ENCODE measurements at places on chromosomes 13 and 19.

DNA sequence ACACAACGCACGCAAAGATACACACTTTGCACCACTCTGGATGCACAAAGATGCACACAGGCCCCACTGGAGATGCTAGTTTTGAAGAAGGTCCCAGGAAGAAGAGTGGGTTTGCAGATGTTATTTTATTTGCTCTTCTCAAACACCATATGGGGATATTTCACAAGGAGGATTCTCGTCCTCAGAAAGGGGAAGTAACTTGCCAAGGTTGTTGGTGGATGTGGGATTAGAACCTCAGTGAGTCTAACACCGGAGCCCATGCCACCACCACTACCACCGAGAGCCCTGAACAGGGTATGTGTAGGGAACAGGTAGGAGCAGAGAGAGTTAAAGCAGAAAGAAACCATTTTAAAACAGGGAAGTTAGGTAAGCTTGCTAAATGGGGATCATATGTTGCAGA is 9.6 kb upstream of the CEACAM6 start:
- DNase-seq = no peak

GRCh38 chr13:101258509-101258908 is 157.8 kb downstream of the NALCN start:
- no peak for DNase-seq

DNA sequence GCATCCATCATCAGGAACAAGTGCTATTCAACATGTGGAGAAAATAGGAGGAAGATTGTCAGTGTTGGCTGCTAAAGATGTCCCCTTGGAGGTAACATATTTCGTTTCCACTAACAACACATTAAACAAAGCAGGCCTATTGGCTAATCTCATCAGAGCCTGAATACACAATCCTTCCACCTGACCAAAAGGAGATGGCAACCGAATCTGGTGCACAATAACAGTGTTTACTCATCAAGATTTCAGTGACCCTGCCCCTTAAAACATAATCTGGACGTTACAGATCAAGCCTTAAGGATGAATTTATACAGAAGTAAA is 582.5 kb downstream of the EFNB2 start:
- no peak for DNase-seq

- DNase-seq = no peak
Observed at GRCh38 chr19:39997638-39998216, 867 bp downstream of the ZNF546 start.

DNA sequence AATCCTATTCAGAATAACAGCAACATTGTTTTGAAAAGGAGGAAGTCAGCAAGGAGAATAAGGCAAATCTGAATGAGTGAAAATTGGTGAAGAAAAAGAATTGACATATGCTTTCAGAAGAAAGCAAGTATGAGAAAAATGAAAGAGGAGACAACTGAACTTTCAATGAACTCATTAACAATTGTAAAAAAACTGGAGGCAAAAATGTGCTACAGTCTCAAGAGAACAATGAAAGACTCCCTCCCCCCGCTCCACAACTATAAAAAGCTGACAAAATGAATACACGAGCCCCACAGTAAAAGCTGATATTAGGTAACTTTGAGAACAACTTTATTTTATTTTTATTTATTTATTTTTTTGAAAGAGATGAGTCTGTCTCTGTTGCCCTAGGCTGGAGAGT is 373.1 kb downstream of the DIAPH3 start:
- DNase-seq = no peak

DNA sequence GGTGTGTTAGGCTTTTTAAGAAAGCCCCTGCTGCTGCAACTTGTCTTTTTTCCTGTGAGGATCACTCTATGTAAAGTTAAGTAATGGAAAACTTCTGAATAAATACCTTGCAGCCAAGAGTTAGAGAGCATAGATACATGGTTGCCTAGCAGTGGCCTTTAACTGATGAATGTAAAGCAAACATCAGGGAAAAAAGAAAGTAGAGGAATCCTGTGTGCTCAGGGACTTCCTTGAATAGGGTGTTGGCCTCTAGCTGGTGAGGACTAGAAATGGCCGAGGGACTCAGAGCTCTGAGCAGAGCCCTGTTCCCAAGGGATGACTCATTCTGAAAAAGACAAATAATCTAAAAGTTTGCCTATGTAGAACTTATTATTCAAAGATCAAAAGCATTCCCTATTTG is 135.7 kb downstream of the MIPEP start:
- DNase-seq = no peak

GRCh38 chr13:48393698-48394085 is 19.2 kb downstream of the LPAR6 start:
- no peak for DNase-seq

- DNase-seq = no peak
Observed at GRCh38 chr13:91459485-91459884, 61.1 kb downstream of the GPC5 start.

- no peak for DNase-seq
Observed at GRCh38 chr13:44818016-44818415, 171.3 kb downstream of the NUFIP1 start.

DNA sequence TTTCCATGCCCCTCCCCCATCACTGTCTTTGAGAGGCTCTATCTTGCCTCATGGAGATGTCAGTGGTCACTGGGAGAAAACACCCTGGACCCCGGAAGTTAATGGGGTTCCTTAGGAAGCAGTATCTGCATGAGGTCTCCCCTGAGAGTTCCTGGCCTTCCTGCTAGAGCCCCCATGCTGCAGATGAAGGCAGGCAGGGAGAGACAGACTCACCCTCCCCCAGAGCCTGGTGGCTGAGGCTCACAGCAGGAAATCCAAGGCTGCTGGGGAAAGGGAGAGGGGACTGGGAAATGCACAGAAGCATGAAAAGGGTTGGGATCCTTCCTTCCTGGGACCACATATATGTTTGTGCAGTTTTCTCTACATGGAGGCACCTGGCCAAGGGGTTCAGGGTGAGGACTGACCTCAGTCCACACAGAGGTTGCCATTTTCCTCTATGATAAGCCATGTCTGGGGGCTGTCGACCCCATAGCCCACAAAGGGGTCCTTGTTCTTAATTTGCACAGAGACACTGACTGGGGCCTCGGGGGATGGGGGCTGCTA is 95.4 kb downstream of the RNASEH2B start:
- no peak for DNase-seq

DNA sequence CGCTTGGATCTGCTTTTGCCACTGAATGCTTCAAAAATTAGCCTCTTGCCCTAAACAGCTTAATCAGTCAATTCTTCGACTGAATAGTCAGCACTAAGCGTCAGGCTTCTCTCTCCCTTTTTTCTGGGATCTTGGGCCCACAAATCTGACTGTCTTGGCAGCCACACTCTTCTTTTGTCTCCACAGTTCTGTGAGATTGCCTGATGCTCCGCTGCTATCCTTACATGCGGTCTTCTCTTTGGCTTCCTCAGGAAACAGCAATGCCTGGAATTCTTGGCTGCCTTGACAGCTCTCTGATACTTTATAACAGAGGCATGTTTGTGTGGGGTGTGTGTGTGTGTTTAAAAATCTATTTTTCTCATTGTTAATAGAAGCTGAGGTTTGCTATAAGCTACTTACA is 32.6 kb downstream of the ERCC5 start:
- no peak for DNase-seq

- DNase-seq = peak; percentile 50
Observed at GRCh38 chr19:2636897-2637683, 65.4 kb downstream of the GNG7 start.

DNA sequence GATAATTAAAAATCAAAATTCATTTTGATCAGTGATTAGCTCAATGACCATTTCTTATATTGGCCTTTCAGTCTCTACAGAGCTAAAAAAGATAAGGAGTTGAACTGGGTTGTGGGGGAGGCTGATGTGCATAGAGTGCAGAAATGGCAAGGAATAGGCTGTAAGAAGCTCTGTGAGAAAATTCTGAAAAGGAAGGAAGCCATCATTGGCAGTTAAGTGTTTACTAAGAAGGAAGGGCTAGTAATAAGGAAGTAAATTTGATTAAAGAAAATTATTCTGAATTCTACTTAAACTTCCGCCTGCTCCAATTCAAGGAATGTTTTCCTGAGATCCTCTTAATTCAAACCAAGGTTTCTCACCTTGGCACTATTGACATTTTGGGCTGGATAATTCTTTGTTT is 187.5 kb downstream of the MZT1 start:
- DNase-seq = no peak
